Thymus (tissue), 14 donors: ENCODE measurements at places on chromosomes 6 and 20. TPM values are rescaled to one million over a fixed set of nuclear protein-coding genes. Genes with fewer than 3 reads are reported as not detected.

The TFAP2D gene
- 0.07 TPM for polyA plus RNA-seq

The MCCD1 gene
- polyA plus RNA-seq = not detected

The FOXC1 gene
- 17.3 TPM for polyA plus RNA-seq

The RIPOR2 gene
- polyA plus RNA-seq = 27.4 TPM

The FOXS1 gene
- polyA plus RNA-seq = 1.2 TPM

The SOBP gene
- polyA plus RNA-seq = 4.2 TPM

The CRISP3 gene
- 0.48 TPM for polyA plus RNA-seq
